DMS153 (cell line): ENCODE measurements at places on chromosomes 16 and 17.

GRCh38 chr16:76835339-76835738 lies 355.7 kb upstream of the MON1B start:
- DNase-seq, result no peak

- no peak for DNase-seq
Observed at GRCh38 chr16:12268606-12269005, 292.1 kb downstream of the SNX29 start.

GRCh38 chr16:79801646-79802045 lies 201.1 kb upstream of the MAF start:
- DNase-seq, result no peak

DNA sequence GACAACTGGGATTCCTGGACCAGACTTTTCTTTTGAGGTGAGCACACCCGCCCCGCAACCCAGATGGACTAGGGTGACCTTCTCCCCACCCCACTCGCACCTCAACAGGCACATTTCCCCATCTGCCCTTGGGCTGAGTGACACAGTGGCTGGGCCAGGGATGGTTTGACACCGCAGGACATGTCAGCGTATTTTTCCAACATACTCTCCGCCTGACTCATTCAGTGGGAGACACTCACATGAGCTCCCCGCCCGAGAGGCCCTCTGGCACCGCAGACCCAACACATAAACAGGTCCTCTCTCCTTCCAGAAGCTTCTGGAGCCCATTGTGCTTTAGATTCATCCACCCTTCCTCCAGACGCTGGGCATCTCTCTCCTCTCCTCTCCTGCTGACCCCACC lies 69.4 kb downstream of the ZDHHC7 start:
- DNase-seq, result no peak

- DNase-seq, result no peak
Observed at GRCh38 chr17:58353389-58353825, 1.4 kb upstream of the SUPT4H1 start.

DNA sequence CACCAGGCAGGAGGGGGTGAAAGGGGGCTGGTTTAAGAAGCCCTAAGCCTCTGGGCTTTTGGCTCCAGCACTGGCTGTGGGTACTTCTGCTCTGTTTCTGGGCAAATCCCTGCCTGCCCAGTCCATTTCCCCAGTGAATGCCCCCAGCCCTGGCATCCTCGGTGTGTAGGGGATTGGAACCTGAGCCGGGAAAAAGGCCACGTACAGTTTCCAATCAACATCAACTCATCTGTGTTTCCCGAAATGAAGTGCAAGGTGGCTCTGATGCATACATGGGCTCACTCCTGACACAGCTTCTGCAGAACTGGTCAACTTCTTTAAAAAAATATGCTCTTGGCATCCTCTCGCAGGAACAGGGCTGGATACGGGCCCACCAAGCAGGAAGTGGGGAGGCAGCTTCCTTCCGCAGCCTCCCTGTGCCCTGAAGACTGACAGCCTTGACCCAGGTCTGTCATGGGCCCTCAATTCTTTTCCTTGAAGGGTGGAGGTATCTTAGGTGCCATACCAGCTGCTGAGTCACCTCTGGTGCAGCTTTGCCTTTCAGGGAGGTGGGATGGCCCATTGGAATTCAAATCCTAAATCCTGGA lies 73.3 kb downstream of the N4BP1 start:
- DNase-seq, result no peak

DNA sequence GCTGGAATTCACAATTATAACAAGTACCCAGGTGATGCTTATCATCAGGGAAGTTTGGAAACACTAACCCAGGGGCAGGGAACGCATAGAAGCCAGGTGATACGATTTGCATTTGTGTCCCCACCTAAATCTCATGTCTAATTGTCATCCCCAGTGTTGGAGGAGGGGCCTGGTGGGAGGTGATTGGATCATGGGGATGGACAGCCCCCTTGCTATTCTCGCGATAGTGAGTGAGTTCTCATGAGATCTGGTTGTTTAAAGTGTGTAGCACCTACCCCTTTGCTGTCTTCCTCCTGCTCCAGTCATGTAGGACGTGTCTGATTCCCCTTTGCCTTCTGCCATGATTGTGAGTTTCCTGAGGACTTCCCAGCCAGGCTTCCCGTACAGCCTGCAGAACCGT lies 276.3 kb downstream of the UTP18 start:
- no peak for DNase-seq

DNA sequence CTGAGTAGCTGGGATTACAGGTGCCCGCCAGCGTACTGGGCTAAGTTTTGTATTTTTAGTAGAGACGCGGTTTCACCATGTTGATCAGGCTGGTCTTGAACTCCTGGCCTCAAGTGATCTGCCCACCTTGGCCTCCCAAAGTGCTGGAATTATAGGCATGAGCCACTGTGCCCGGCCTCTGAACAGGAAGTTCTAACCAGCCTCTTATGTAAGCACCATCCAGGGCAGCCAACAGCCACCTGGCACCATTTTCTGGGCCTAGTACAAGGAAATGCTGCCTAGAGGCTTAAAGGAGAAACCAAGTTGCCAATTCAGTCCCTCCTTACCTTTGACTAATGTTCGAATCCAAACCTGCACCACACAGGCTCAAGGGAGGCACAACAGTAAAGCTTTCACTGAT lies 8.5 kb upstream of the SLC39A11 start:
- no peak for DNase-seq

- DNase-seq, result no peak
Observed at GRCh38 chr16:73840728-73841127, 455.9 kb upstream of the PSMD7 start.

DNA sequence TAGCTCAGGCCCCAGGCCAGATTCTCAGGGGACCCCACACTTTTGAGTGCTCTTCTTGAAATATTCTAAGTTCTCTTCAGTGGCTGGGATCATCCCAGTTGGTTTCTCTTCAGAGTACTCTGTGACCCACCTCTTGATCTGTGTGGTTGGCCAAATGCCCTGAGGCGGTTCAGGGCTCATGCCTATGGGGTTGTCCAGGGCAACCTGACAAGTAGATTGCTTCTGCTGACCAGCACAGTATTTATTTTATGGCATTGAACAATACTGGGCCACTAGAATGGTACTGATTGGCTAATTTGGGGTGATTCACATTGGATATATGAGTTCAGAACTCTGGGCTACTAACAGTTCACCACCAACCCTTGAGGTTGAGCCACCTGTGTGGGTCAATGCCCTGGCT lies 7.4 kb upstream of the GOSR2 start:
- DNase-seq, result no peak
